ENCODE measurements at places on chromosomes 1 and 21. TPM values are rescaled to one million over a fixed set of nuclear protein-coding genes. Genes with fewer than 3 reads are reported as not detected.

DNA sequence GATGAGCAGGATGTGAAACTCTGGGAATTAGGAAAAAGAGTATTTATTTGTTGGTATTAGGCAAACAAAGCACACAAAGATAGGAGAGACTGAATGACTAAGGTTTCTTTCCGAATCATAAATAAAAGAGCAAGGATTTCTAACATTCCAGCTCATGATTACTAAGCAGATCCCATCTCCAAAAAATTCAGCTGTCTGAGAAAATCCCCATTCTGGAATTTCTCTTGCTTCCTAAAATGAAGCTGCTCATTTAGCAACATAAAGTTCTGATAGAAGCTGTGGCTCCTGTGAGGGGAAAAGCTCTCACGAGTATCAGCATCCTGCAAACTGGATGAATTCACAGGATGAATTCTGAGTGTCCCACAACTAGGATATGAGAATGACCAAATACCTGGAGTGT is 6.7 kb upstream of the SH2D5 start:
- DNase-seq: no peak

Gene EXO1
- 0.69 TPM for total RNA-seq

- no peak for DNase-seq
These were observed 13.8 kb upstream of the FGR start for GRCh38 chr1:27648602-27649305.

Gene CCDC185
- 0.13 TPM for total RNA-seq

- DNase-seq: peak; percentile 65
These were observed 93.1 kb upstream of the HAO2 start for GRCh38 chr1:119275145-119276134.
